ENCODE measurements at places on chromosomes 11 and 22.

- no peak for DNase-seq
Measured at GRCh38 chr11:123386796-123387510, 43.1 kb upstream of the GRAMD1B start.

- DNase-seq = no peak
Measured at GRCh38 chr11:76835036-76835435, 25.7 kb upstream of the ACER3 start.

- DNase-seq = no peak
Measured at GRCh38 chr11:116913000-116913399, 75.6 kb upstream of the APOA1 start.

GRCh38 chr22:50247748-50248147, 2.9 kb upstream of the TUBGCP6 start:
- peak; percentile 94 for DNase-seq

- DNase-seq = no peak
Measured at GRCh38 chr11:110479108-110480101, 49.7 kb downstream of the FDX1 start.

DNA sequence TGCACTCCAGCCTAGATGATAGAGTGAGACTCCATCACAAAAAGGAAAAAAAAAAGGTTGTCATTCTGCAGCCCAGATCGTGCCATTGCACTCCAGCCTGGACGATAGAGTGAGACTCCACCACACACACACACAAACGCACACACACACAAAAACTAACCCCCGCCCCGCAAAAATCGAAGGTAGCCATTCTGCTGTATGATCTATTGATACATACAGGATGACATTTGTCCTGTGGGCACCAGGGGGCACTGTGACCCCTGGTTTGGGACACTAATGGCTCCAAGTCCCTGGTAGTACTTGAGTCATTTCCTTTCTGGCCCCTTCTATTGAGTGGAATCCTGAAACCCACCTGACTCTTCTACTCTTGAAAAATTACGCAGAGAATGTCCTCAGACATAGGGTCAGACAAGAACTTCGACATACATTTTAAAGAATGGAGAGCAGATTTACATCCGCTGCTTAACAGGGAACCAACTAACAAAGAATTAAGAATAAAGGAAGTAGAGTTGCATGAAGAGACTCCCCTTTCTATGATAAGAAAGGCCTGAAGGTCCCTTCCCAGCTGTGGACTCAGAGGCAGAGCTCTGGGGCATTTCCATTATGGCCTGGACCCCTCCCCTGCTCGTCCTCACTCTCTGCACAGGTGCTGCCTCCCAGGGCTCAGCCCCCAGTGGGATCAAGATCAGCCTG, 35.0 kb upstream of the PRAME start:
- peak; percentile 63 for DNase-seq

- peak; percentile 28 for DNase-seq
Measured at GRCh38 chr11:40716344-40717130, 742.9 kb downstream of the LRRC4C start.

- no peak for DNase-seq
Measured at GRCh38 chr11:128397362-128397761, 190.0 kb downstream of the ETS1 start.
